ENCODE measurements at places on chromosomes 16 and 17.

DNA sequence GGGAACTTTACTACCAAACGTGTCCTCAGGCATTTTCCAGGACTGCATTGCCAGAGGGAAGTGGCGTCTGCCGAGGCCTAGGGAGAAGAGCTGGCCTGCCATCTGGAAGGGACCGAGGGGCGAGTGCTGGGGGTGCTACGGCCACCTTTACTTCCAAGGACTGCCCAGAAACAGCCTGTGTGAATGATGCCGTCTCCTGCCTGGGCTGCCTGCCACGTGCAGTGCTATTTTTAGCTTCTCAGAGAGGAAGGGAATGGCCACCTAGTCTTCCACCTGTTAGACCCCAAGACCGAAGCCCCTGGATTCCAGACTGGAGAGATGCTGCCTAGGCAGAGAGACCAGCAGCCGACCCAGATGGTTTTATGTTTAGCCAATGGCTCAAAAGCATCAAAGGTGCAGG lies 57.2 kb downstream of the VAC14 start:
- DNase-seq = no peak

DNA sequence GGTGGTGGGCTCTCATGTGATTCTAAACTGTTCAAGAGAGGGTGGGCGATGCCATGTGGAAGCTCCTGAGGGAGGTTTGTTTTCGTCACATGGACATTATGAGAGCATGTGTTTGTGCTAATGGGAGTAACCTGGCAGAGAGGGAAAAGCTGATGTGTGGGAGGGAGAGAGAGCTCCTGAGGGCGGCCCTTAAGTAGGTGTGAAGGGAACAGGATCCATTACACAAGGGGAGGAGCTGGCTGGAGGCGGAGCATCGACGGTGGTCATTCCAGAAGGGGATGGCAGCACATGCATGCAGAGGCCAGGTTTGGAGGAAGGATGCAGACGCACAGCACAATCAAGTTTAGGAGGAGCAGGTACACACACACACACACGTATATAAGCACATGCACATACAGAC lies 197.5 kb downstream of the RPTOR start:
- DNase-seq = no peak

GRCh38 chr16:30147843-30148510 lies 25.0 kb upstream of the MAPK3 start:
- DNase-seq = no peak

GRCh38 chr17:48618256-48618896 lies 3.3 kb upstream of the HOXB8 start:
- peak; percentile 65 for DNase-seq

DNA sequence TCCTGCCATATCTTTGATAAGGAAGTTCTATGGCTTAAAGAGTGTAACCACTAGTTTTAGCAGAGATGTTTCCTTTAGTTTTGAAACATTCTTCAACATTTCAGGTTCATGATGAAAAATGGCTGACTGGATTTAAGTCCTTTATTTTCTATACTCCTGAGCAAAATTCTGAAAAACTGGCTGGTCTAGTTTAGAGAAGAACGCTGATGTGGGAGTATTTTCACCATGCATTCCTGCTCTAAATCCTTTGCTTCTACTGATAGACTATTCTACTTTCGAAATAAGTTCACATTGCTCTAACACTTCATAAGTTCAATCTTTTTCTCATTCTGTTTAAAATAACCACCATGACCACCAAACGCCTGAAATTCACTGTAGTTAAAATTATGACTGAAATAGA lies 281.9 kb downstream of the FTO start:
- DNase-seq = no peak

DNA sequence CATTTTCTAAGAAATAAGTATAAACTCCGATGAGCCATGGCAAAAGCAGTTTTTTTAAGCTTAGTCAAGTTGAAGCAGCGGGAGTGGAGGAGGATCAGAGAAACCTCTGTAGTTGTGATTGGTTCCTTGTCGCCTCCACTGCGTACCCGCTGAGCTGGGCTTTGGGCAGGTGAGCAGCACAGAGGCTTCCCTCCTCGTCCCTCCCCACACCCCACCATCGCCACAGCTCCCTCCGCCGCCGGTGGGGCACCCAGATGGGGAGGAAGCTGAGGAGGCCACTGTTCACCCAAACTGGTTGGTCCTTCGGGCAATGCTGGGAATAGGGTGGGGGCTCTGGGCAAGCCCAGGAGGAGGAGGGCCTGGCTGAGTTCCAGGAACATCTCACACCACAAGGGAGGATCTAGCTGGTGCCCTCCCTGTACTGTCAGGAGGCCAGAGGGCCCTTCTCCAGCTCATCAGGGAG lies 5.2 kb upstream of the MRPL38 start:
- peak; percentile 17 for DNase-seq

DNA sequence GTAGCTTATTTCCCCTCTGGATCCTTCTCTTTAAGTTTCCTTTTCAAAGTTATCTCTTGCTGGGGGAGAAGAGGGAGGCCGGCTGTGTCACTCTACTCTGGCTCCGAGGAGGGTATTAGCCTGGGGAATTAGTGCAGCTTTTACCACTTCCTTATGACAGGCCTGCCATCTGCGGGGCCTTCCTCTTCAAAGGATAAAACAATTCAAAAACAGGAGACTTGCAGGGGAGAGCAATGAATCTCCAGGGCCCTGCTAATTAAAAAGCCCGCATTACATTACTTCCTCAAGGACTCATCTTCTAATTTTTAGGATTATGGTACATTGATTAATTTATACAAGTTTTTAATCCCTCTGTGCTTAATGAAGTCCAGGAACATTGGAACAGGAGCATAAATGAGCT lies 190.9 kb upstream of the CDH5 start:
- no peak for DNase-seq

DNA sequence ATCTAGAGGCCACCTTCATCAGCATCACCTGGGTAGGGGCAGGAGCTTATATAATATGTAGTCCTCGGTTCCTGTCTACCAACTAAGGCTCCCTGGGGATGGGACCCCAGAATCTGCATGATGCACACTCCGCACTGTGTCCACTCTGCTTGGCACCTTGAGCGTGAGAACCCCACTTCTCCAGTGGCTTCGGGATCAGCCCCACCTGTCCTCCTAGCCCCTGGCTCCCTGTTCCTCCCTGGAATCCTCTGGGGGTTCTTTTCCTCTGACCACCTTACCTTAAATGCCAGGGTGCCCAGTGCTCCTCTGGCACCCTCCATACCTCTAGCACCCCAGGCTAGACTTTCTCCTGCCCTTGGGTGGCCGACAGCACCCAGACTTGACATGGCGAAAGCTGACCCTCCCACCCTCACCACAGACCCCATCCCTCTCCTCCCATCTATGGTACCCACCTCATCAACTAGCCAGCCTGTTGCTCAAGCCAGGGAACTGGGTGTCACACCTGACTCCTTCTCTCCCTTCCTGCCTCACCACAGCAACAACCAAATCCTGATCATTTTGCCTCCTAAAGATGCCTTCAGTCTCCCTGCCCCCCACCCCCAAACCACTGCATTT lies 2.8 kb upstream of the NXPH3 start:
- no peak for DNase-seq

DNA sequence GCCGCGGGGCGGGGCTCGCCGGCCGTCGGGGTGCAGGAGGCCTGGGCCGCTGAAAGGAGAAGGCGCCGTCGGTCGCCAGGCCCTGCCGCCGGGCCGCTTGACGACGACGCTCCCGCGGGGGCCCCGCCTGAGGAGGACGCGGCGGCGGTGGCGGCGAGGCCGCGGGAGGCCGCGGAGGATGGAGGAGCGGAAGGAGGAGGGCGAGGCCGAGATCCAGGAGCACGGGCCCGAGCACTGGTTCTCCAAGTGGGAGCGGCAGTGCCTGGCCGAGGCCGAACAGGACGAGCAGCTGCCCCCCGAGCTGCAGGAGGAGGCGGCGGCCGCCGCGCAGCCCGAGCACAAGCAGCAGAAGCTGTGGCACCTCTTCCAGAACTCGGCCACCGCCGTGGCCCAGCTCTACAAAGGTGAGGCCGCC lies 430 bp downstream of the HAPSTR1 start:
- no peak for DNase-seq

GRCh38 chr17:65467156-65467555 lies 94.3 kb downstream of the AXIN2 start:
- no peak for DNase-seq

GRCh38 chr16:86227801-86228200 lies 282.5 kb upstream of the FOXF1 start:
- DNase-seq = no peak

Measured in NCI-H1694 treated with DMSO at 0.1 percent for 48 hours (cell line).